Stimulated activated CD8-positive, alpha-beta memory T cell treated with anti-CD3 and anti-CD28 coated beads, Interleukin-7, amount 100 ng/mL, for 4 hours (primary cell): ENCODE measurements at places on chromosomes 6 and 20.

DNA sequence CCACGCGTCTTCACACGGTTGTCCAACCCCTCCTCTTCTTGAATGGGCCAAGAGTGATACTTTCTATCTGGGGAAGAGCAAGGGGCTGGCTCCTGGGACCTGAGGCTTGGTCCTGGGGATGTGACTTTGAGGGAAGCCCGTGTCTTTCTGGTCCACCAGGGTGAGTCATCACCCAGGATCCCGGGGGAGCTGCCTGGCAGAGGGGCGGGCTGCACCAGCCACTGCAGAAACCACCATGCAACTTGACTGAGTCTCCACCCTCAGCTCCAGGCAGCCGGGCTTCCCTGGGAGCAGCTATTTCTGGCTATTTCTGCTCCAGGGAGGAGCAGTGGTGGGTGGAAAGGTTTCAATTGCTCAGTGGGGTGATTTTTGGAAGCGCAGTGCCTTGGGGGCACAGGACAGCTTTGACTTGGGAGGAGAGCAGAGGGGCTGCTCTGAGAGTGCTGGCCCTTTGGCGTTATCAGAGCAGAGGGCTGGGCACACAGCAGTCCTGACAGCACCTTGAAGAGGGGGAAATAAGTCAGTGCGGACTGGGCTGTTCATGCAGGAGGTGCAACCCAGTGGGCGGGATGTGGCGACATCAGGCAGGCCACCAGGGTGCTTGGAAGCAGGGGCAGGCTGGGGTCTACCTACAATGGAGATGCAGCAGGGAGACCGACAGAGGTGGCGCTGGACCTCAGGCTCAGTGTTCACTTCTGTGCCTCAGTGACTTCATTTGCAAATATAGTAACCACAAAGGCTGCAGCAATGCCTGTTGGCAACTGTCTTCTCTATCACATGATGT, 45.1 kb upstream of the FAM83D start:
- no peak for DNase-seq

DNA sequence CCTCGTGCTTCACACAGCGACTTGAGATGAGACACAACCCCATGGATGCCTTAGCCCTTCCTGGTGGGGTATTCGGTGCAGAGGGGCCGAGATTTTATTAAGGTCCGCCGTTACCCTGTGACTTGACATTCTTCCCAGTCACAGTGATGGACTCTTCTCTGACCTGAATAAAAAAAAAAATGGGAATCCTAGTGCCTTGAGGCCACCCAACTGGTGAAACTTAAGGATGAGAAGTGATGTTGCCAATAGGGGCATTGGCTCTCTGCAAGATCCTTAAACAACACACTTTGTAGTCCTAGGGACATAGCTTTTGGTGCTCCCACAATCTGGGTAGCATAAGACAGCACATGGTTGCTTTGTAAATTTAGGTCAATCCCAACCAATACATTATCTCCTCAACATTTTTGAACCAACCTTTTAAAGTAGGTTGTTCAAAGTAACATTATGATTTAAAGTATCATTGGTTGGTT, 814 bp upstream of the ADNP start:
- no peak for DNase-seq

DNA sequence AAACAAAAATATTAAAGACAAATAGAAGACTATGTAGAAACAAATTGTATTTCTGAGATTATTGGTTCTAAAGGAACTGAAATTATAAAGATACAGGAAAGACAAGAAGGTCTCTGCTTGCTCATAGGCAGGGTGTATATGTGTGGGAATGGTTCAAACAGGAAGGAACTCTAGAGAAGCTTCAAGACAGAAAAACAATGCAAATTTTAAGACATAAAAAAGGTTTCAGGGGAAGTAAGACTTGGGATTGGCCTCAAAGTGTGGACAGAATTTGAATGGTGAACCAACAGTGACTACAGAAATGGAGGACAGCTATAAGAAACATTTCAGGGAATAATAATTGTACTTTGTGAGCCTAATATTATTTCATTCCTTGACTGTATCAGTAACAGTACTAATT, 50.3 kb downstream of the OR2B2 start:
- DNase-seq, result no peak

- DNase-seq, result no peak
Observed at GRCh38 chr6:126504792-126505191, 164.9 kb downstream of the CENPW start.

DNA sequence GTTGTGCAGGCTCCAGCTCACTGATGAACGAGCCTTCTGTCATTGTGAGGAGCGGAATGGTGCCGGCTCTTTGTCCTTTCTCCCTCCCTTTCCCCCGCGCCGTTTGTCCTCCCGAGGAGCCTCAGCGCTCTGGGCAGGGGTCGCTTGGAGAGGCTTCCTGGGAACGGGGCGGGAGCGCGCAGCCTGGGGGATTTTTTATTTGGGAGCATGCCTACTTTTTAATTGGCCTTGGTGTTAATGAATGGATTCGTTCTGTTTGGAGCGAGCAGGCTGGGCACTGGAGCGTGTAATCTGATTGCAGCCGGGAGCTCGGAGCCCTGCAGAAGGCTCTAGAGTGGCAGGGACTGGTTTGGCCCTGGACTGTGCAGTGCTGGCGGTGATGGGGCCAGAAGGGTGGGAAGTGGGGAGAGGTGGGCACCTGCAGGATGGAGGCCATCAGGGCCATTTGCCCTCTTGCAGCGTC, 118.8 kb downstream of the CDH4 start:
- no peak for DNase-seq

DNA sequence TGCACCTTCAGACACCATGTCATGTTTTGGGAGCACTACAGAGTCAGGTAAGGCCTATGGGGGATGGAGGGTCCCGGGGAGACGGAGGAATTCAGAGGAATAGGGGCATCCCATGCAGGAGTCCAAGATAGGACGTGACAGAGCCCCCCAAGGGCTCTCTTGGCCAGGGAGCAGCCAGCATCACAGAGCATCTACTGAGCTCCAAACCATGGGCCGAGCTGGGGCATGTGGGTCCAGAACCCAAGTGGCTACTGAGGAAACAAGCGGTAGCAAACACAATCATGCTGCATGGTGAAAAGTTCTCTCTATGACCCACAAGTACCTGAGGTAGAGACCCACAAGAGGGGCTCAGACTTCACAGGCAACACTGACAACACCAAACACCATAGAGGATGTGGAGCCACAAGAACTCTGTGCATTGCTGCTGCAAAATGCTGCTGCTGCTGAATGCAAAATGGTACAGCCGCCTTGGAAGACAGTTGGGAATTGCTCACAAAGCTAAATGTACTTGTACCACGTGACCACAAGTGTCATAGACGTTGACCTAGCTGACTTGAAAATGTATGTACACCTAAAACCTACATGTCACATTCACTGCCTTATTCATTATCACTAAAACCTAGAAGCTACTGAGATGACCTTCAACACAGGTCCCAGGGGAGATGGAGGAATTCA, 33.4 kb upstream of the MAS1L start:
- no peak for DNase-seq

- DNase-seq, result no peak
Observed at GRCh38 chr20:1875183-1875554, 20.0 kb upstream of the SIRPA start.

DNA sequence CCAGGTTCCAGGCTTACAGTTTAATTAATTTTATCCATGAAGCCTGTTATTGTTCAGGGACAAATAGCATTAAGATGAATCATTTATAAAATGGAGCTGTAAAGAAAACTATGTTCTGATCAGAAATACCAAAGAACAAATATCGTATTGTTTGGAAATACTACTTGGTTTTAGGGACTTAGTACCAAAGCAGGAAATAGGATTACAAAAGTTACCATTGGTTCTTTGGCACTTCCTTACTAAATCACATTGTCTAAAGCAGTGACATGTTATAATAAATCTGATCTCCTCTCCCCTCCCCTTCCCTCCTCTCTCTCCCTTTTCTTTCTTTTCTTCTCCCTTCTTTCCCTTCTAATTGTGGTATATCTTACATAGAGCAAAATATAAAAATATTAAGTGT, 29.6 kb downstream of the CRYBG1 start:
- no peak for DNase-seq

GRCh38 chr6:85470023-85470410, 20.1 kb downstream of the NT5E start:
- no peak for DNase-seq

- no peak for DNase-seq
Observed at GRCh38 chr6:129498541-129498940, 211.4 kb downstream of the ARHGAP18 start.

DNA sequence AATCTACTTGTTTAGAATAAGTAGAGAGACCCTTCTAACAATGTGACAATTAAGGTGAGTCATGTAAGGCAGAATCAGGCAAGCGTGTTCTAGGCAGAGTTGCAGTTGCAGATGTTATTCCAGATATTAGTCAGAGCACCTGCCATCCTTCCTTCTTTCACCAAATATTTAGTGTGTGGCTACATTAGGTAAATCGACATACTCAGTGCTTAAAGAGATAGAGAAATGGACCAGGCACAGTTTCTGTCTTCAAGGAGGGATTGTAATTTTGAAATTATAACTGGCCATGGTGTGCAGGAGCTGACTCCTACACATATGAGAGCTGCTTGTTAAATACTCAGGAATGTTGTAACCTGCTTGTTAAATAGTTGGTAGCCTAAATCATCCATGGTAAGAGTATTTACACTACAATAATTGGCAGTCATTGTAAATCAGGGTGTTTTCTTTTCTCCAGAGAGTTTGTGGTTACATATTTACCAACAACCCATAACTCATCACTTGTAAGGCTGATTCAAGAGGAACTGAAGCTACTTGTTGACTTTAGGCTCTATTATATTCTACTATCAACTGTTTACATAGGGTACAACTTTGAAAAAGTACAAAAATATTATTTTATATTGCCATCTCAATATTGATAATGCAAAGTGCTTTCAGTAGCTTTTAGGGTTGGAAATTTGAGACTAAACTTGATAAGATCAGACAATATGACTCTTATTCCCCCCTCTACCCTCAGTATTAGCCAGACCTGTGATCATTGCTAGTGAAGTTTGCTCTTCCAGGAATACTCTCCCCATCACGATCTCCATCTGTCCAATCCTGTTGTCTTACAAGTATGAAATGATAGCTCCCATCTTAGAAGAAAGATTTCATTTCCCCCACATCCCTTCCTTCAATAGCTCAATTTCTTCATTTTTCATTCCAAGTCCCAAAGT, 607.1 kb downstream of the COL12A1 start:
- no peak for DNase-seq

DNA sequence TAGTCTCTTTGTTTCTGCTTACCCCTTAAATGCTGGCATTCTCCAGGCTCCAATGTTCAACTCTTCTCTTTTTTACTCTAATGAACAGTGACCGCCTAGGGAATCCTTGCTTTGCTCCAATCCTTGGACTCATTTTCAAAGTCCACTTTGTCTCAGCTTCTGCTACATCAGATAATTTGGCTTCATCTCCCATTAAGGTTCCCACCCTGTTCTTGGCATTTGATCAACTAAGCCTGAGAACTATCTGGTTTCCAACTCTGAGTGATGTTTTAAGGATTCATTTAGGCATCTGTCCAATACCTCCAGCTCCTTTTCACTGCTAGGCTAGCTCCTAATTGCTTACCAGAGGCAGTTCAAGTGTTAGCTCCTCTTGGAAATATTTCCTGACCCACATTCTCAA, 64.9 kb downstream of the ME1 start:
- DNase-seq, result no peak
